ENCODE measurements at places on chromosomes 5 and 9.

DNA sequence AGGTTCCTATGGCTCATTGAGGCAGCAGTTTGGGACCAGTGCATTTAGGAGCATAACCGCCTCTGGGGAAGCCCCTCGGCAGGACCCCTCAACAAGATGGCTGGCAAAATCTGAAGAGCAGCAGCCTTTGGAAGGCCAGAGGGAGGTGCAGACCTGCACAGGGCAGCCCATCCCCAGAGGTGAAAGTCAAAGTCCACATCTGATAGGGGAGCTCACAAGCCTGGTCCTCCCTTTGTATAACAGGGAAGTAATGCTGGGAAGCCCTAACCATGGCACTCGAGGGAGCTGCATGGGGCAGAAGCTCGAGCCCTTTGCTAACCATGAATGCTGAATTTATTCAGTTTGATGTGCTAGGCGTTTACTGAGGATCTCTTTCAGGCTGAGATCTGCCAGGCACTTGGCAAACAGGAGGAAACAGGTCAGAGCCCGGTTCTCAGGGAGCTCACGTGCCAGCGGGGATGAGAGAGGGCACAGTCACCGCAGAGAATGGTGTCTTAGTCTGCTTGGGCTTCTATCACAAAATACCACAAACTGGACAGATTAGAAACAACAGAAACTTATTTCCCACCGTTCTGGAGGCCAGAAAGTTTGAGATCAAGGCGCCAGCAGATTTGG lies 114.1 kb downstream of the GABBR2 start:
- DNase-seq = no peak

DNA sequence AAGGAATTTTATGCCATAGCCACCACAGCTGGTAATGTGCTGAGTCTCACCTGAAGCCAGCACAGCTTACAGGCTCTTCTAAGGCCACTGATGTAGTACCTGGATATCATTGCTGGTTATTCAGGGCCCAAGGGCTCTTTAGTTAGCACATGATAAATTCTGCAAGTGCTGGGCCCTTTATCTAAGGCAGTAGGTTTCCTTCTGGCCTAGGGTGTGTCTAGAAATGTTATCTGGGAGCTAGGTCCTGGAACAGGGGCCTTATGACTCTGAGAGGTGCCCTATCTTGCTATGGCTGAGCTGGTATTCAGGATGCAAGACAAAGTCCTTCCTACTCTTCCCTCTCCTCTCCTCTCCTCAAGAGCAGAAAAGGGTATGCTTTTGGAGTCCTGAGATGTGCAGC lies 1424.5 kb upstream of the NUDT12 start:
- DNase-seq = no peak

- DNase-seq = no peak
Observed at GRCh38 chr5:34685485-34686165, 29.5 kb downstream of the RAI14 start.

- DNase-seq = no peak
Observed at GRCh38 chr5:180021900-180022299, 49.7 kb downstream of the RNF130 start.

- DNase-seq = no peak
Observed at GRCh38 chr9:102360846-102361245, 622.4 kb upstream of the GRIN3A start.

GRCh38 chr5:39471836-39472508 lies 47.2 kb upstream of the DAB2 start:
- DNase-seq = no peak

GRCh38 chr9:34552606-34552981 lies 29.8 kb upstream of the ENHO start:
- no peak for DNase-seq

DNA sequence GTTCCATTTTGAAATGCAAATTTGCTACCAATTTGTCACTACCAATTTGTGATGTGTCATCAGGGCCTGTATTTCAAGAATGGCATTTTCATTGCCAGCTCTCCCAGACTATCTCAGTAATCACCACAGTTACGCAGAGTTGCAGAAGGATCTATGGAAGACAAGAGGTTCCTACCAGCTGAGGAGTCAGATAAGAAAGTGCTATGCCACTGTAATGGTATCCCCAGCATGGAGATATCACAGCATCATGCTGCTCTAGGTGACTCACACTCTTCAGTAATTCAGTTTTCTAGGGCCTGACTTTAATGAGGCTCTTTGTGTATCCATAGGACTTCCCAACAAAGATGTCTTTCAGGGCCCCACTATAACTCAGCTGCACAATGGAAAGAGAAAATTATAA lies 490.3 kb downstream of the ARHGEF28 start:
- no peak for DNase-seq

GRCh38 chr5:54415147-54415546 lies 40.4 kb upstream of the HSPB3 start:
- DNase-seq = no peak

All from AML-193 (cell line).